ENCODE measurements at places on chromosomes 12 and 14.

GRCh38 chr12:51752234-51752889 is 96.2 kb downstream of the FIGNL2 start:
- no peak for DNase-seq

DNA sequence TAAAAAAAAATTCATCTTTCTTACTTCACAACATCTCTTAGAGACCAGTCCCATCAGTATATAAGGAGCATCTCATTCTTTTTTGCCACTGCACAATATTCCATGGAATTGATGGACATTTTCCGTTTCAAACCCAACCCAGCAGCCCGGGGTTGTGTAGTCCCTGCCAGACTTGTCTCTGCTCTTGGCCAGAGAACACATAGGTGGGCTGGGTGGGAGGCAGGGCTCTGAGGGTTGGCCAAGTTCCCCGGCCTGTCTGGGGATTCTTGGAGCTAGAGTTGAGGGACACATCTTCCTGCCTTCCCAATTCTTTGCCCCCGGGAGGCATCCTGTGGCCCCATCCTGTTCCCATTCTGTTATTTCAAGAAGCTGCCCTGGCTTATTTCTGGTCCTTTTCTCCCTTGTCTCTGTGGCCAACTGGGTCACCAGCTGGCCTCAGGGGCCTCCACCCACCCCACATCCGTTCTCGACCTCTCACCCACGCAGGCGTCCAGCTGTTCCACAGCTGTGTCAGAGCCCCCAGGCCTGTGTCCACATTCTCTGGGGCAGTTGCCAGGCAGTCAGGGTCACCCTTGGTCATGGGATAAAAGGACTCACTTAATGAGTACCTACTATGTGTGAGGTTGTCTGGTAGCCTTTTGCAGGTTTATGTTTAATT is 52.0 kb upstream of the CCDC63 start:
- no peak for DNase-seq

GRCh38 chr14:85426068-85426935 is 103.6 kb upstream of the FLRT2 start:
- no peak for DNase-seq

- DNase-seq, result no peak
Observed at GRCh38 chr14:101740981-101741380, 20.5 kb upstream of the PPP2R5C start.

DNA sequence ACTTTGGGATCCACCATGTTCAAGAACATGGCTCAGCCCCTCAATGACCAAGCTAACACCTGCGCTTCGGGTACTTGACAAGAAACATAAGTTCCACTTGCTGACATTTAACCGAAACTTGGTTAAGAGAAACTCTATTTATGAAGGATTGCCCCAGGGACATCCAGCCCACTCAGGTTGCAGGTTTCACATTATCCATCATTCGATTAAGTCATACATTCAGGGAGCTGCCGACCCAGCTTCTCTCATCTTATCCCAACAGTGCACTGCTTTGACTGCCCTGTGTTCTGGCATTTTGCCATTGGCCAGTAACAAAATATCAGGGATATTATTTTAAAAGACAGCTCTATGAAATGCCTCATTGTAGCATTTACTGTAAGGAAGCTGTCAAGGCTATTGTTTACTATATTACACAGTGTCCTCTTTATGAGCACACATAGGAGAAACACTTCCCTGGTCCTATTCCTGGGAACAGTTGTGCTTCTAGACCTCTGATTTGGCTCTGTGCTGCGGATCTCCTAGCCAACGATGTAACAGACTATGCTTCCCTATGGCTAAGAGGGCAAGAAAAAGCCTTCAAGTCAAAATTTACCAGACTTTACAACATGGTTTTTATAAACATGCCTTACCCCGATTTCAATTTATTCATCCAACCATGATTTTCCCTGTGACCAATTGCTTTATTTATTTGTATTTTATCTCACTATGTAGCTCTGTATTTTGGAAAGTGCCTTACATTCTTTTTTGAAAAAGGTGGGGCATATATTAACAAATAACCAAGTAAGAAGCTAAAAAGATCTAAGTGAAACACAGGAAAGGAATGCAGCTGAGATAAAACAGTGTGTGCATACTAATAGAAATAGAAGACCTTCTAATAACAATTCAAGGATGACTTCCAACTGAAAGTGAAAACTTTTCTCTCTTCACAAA is 109.3 kb downstream of the ITPR2 start:
- no peak for DNase-seq

GRCh38 chr14:103161054-103161397 is 37.8 kb downstream of the TNFAIP2 start:
- DNase-seq, result no peak

- DNase-seq, result no peak
Observed at GRCh38 chr12:96108321-96108720, 72.9 kb upstream of the LTA4H start.

- DNase-seq, result no peak
Observed at GRCh38 chr14:68693926-68694325, 98.9 kb downstream of the ZFP36L1 start.

GRCh38 chr12:52232203-52232673 is 805 bp upstream of the KRT7 start:
- no peak for DNase-seq

DNA sequence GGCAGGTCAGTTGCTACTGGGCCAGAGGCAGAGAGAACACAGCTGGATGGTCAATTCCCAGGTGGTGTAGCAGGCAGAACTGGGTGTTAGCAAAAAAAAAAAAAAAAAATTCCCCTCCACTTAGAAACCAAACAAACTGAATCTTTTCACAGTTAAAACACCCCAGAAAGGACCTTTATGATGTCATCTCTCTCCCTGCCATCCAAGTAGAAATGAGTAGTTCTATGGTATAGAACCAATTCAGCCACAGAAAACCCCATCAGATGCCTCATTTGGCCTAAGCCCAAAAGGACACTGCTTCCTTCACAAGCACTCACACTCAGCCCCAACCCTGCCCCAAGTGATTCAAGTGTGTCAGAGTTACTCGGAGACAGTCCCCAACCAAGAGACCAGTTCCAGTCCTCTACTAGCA is 230.8 kb downstream of the DPF3 start:
- DNase-seq, result no peak

GRCh38 chr14:22824711-22825359 is 4.9 kb upstream of the MRPL52 start:
- no peak for DNase-seq

- DNase-seq, result no peak
Observed at GRCh38 chr12:55227643-55228042, 6.8 kb downstream of the OR10A7 start.

DNA sequence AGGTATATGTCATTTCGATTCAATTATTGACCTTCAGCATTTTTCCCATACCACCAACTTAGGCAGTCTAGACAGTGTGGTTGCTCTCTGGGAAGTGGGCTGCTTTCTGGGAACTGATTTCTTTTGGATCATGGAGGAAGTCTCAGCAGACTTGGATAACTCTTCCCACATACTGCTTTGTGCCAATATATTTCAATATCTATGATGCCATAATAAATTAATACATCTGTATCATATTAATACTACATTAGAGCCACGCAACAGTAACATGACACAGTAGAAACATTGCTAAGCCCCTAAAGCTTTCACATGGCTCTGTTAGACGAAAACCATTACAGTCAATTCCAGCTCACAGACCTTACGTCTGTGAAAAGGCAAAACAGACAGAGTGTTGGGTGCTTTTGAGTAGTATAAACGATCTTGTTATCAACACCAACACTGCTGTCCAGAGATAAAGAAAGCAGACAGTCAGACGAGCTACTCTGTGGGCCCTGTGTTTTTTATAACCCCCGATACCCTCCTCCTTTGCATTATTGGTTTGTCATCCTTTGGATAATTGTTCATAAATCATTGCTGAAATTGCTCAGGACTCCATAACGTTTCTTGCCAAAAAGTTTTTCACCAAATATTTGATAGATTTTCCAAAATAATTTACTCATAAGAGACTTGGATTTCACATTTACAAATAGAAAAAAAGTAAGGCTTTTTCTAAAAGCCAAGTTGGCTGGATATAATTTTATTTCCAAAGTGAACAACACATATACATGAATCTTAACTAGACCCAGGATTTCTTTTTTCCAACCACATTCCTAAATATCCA is 439.7 kb downstream of the ADAMTS20 start:
- no peak for DNase-seq

- DNase-seq, result no peak
Observed at GRCh38 chr12:88258396-88258795, 116.3 kb downstream of the TMTC3 start.

DNA sequence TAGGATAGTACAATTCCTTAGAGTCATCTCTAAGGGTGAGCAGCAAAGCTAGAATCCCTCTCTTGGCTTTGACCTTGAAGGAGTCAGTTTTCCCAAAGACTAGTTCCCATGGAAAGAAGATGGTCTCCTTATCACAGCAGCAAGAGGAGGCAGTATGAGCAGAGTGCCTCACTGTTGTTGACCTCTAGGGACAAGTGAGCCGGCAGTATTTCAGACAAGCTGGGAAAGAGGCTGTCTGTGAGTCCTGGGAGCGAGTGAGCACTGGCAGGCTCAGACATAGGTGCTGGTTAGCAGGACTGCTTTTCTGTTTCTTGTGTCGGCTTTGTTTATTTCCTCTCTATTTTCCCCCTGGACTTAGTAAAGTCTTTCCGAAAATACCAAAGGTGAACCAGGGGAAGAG is 60.7 kb downstream of the NTF3 start:
- no peak for DNase-seq

GRCh38 chr14:98347686-98348085 is 924.3 kb downstream of the BCL11B start:
- no peak for DNase-seq

- DNase-seq, result no peak
Observed at GRCh38 chr12:1093166-1093751, 102.2 kb downstream of the ERC1 start.

GRCh38 chr14:56794088-56794556 is 16.2 kb downstream of the OTX2 start:
- no peak for DNase-seq

GRCh38 chr12:15001733-15002382 is 29.0 kb downstream of the PDE6H start:
- DNase-seq, result no peak

DNA sequence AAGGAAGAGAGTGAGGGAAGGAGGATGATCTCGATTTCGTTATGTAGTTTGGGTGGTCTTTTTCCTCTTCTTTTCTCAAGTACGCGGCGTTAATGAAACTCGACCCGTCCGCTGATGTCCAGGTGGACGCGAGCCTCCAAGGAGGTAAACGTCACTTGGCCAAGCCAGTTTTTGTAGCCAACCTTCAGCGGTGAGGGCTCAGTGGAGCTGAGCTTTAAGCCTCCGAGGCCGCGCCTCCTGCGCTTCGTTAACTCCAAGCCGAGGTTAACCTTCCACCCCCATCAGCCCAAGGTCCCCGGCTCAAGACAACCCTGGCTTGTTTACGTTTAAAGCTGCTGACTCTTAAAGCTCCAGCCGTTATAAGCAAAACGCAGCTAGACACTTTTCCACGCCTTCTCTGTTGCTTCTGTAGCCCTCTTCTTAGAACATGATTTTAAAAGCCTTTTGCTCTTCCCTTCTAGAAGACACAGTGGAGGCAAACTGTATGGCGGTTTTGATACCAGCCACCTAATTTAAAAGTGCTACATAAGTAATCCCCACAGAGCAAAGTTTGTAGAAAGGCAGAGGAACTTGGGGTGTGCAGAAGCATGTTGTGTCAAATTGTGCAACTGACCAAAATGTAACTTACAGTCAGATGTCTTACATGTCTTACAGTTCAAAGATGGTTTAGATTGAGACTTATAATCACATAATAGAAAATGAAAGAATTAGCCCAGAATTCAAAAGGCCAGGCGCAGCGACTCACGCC is 923 bp upstream of the ITPR2 start:
- no peak for DNase-seq

GRCh38 chr12:131765961-131766360 is 55.1 kb downstream of the SFSWAP start:
- DNase-seq, result no peak

DNA sequence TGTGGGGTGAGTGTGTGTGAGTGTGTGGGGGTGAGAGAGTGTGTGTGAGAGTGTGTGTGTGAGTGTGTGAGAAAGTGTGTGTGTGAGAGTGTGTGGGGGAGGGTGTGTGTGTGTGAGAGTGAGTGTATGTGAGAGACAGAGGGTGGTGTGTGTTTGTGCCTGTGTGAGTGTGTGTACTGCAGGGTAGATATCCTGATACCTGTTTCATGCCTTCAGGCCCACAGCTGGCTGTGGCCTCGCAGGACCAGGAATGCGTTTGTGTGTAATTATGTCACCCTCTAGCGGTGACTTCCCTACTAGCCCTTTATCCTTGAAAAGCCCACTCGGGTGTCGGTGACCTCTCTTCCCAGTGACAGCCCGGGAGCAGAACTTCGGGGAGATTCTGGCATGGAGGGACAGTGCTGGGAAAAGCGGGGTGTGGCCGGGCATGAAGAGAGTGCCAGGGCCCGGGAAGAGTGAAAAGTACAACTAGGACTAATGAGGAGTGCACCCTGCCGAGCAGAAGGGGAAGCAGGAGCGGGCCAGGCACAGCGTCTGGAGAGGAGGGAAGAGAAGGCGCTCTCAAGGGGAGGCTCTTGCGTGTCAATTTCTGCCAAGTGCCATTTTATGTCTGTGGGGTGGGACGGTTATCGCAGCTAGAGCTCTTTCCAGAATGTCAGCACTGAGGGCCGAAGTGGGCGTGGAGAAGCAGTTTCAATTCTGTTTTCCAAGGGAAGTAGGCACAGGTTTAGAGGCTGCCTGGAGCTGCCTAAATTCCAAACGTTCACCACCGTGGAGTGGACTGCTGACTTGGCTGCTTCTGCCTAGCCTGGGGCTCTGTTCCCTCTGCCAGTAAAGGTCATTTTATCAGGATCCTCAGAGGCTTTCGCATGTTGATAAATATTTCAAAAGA is 11.0 kb upstream of the FBXL14 start:
- no peak for DNase-seq

GRCh38 chr12:123996581-123996980 is 23.6 kb downstream of the ZNF664 start:
- DNase-seq, result no peak

GRCh38 chr12:18551701-18552100 is 186.1 kb downstream of the PLCZ1 start:
- DNase-seq, result no peak

DNA sequence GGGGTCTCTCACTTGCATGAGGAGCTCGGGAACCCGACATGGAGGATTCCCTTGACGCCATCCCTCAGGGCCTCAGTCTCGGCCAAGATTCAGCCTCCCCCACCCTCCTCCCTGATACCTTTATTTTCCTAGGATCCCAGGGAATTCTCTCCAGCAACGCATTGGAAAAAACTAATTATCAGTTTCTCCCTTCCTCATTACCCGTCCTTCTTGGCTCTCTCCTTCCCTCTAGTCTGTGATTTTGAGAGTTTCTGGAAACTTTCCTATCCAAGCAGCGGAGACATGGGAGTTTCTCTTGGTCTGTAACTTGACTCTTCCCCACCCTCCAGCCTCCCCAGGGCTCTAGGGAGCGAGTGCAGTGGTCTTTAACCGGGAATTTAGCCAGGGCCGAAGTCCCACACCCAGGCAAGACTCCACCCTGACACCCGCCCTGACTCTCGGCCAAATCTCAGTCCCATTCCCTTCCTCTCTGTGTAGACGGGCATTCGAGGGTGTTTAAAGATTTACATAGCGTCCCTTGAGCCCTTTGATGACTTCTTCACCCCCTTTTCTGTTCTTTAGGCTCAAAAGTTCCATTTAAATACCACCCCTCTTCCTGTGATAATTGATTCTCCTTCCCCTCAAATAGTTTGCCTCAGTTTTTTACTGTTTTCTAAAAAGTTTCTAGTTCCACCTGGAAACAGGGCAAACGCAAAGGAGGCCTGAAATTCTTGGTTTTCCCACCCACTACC is 6.7 kb downstream of the HOXC5 start:
- no peak for DNase-seq

GRCh38 chr12:108517288-108518100 is 2.4 kb downstream of the FICD start:
- DNase-seq, result no peak

- no peak for DNase-seq
Observed at GRCh38 chr14:90402016-90402415, 5.2 kb downstream of the CALM1 start.
